ENCODE measurements at places on chromosomes 16 and 17.

DNA sequence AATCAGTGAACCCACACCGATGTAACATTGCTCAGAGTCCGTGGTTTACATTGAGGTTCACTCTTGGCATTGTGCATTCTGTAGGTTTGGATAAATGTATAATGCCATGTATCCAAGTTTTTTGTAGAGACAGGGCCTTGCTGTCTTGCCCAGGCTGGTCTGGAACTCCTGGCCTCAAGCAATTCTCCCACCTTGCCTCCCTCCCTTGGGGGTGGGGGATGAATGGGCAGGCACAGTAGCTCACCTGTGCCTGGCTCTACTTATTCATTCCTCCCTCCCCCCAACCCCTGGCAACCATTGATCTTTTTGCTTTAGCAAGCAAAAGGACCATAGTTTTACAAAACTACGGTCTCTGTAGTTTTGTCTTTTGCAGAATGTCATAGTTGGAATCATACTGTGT, 181.4 kb downstream of the SPECC1 start:
- no peak for DNase-seq

GRCh38 chr17:53942898-53943297, 120.2 kb downstream of the KIF2B start:
- no peak for DNase-seq

DNA sequence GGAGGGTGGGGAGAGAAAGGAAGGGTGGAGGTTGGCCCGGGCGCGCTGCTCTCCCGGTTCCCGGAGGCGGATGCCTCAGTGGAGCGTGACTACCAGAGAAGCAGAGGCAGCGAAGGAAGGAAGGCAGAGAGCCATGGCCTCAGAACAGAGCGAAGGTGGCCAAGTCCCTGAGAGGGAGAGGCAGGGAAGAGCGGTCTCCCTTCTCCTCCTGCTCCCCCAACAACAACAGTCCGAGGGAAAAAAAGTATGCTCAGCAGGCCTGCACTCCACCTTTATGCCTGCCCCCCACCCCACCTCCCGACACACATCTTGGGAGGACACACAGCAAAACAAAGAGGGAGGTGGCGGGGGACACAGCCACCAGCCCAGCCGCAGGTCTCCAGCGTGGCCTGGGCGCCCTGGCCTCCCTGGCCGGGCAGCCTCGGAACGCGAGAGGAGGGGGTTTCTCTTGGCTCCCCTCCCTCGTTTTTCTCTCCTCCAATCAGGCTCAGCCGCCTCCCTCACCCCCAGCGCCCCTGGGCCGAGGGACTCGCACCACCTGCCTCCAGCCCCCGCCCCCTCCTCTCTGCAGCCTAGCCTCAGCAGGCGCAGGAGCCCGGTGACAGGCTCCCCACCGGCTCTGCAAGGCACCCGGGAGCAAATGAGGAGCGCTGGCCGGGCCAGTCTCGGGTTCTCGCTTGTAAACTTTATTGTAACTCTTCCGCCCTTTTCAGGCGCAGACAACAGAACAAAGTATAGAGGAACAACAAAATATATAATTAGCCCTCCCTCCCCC, 1.1 kb upstream of the HOXB7 start:
- no peak for DNase-seq

GRCh38 chr16:81748476-81749198, 30.5 kb upstream of the PLCG2 start:
- DNase-seq: no peak

GRCh38 chr16:962901-963814, 7.6 kb downstream of the LMF1 start:
- no peak for DNase-seq

All from stimulated activated CD8-positive, alpha-beta memory T cell treated with anti-CD3 and anti-CD28 coated beads, Interleukin-7, amount 100 ng/mL, for 1 hour (primary cell).